ENCODE measurements at places on chromosomes 2 and 18.

DNA sequence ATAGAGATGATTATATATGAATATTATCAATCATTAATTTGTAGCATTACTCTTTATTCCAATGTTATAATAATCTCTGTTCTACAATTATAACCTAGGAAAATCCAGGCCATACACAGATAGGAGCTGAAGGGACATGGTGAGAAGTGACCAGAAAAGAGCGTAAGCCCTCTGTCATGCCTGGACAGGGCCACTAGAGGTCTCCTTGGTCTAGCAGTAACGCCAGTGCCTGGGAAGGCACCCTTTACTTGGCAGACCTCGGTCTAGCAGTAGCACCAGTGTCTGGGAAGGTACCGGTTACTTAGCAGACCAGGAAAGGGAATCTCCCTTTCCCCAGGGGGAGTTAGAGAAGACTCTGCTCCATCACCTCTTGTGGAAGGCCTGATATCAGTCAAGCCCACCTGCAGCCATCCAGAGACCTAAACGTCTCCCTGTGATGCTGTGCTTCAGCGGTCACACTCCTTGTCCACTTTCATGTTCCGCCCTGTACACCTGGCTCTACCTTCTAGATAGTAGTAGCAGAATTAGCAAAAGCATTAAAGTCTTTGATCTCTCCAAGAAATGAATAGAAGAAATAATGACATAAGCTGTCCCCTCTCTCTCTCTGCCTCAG is 447.5 kb upstream of the FSIP2 start:
- DNase-seq = no peak

DNA sequence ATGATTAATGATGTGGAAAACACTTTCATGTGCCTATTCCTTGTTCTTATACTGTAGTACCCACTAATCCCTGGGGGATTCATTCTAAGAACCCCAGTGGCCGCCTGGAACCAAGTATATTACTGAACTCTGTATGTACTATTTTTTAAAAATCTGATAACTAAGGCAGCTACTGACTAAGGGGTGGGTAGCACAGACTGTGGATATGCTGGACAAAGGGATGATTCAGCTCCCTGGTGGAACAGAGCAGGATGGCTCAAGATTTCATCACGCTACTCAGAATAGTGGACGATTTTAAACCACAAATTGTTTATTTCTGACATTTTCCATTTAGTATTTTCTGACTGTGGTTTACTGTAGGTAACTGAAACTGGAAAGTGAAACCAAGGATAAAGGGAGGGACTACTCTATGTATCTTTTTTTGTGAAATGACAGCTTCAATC is 41.8 kb upstream of the CDC42EP3 start:
- no peak for DNase-seq

DNA sequence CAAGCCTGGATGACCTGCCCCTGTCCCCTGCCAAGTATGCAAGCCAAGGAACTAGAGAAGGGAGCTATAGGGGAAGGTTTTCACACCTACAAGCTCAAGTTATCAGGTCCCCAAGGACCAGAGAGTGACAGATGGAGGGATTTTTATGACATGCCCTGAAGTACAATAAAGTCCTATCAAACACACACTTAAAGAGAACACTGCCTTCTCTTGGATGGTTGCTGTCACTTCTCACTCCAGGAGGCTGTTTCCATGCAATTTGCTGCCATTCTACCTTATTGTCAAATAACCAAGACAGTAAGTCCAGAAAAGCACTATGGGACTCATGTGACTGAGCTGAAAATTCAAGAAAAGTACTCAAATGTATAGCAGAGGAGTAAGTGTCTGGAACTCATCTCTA is 76.6 kb upstream of the DDX18 start:
- DNase-seq = no peak

- no peak for DNase-seq
Observed at GRCh38 chr2:37982147-37982582, 57.1 kb downstream of the RMDN2 start.

DNA sequence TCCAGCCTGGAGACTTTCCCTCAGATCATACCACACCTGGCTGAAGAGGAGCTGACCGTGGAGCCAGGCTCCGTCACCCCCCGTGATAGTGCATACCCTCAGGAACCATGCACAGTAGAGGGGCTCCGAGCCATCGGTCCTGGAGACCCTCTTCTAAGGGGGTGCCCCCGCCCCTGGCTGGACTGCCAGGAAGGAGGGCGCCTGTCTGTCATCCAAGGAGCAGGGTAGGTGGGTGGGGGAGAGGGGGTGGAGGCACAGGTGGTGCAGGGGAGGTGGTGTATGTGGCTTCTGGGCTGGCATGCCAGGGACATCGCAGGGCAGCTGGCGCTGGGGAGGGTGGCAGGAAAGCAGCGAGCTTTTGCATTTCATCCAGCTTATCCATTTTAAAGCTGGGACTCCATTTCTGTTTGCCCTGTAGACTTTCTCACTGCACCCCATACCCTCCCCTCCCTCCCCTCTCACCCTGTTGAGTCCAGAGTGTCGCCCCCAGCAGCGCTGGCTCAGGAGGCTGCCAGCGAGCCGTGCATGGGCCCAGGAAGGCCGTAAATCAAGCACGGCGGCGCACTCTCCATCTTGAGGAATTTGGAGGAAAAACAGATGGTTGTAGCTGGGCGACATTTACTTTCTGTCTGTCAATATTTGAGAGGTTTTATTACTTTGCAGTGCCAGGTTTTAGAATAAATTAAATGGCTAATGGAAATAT is 56.2 kb upstream of the HS6ST1 start:
- no peak for DNase-seq

GRCh38 chr18:58025205-58025604 is 18.8 kb upstream of the NEDD4L start:
- no peak for DNase-seq

DNA sequence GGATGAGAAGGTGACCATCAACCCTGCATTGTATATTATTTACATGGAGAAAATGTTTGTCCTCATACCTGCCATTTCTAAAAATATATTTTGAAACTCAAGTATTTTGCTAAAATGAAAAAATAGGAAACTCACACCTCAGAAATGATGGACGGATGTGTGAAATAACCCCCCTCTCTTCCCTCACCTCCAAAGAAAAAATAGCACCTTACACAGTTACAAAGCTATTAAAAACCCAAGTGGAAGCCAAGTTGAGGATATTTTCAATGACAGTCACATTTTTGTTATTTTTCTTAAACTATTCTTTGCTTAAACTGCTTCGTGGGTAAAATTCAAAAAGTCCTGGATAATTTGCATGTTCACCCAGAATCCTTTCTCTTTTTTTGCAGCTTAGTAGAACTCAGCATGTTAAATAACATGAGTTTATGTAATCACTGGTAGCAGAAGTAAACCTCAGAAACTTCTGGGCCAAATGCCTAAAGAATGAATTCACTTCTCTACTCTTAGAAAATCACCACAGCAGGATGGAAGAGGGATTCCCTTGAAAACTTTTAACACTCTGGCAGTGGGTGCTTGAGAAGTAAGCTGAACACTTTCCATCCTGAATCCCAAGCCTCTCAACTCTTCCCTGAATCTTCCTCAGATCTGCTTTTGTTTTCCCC is 768 bp downstream of the DSC1 start:
- DNase-seq = no peak

DNA sequence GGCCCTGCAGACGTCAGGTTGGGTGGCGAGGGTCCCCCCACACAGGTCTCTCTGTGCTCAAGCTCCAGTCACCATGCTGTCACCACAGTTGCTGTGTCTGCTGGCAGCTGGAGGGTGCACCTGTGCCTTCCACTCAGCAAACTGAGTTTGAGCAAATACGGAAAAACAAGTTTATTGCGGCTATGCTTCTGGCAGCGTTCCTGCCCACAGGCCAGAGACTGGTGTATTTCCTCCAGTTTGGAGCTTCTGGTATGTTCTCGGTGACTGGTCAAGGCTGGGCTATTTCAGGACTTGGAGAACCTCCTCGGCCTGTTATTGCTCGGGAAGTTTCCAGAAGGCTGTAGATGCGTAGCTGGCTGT is 132.6 kb downstream of the SEPTIN10 start:
- DNase-seq = no peak

- DNase-seq = no peak
Observed at GRCh38 chr2:131127076-131127475, 21.9 kb downstream of the PLEKHB2 start.

DNA sequence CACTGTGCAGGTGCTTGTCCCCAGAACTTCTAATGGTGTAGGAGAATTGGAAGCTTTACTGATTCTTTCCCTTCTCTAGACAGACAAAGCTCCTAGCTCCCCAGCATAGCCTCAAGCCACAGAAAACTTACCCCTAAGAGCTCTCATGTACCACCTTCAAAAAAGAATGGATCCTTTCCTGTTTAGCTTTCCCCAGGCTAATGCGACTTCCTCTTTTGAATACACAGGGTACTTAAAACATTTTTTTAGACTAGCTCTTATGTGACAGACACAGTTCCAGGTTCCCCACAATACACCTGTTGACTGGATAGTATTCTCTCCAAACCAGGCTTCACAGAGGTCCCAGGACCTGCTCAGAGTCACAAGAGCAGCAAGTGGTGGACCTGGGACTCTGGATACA is 8.3 kb downstream of the CTAGE1 start:
- DNase-seq = no peak

GRCh38 chr2:100109986-100110613 is 32.3 kb downstream of the AFF3 start:
- no peak for DNase-seq
